Mucosa of gallbladder (tissue), 1 donor: ENCODE measurements at places on chromosomes 7 and 10. TPM values are rescaled to one million over a fixed set of nuclear protein-coding genes. Genes with fewer than 3 reads are reported as not detected.

The UNCX gene
- not detected for total RNA-seq

DNA sequence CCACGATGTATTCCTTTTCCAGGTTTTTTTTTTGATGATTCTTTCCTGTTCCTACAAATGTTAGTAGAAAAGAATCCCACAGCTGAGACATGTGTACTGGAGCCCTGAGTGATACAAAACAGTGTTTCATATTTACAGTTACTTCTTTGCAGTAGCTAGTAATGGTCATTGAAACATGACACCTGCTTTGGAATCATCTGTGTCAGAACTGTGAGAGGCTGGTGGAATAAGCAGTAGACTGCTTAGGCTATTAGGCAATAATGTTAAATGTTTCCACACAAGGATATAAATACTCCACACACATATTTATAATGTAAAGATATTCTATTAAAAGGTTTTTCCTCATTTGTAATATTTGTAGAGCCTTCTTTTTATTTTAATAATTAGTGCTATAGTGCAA, 394.0 kb downstream of the THSD7A start:
- DNase-seq = no peak

- DNase-seq = no peak
Measured at GRCh38 chr7:84705706-84706105, 481.1 kb downstream of the SEMA3D start.

DNA sequence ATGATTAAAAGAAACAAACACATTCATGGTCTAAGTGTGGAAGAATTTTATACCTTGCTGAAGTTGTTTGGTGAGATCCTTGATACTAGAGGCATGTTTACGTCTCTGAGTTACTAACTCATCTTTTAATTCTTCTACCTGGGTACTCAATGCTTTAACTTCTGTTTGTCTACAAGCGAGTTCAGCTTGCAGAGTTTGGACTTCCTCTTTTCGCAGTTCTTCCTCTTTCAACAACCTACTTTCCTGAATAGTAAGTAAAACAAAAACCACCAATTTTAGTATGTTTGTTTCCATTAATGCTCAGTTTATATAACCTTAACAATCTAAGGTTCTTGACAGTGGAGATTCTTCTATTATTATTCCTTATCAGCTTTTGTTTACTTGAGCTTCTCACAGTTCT, 42.9 kb downstream of the CCDC186 start:
- no peak for DNase-seq

The NKX6-2 gene
- not detected for total RNA-seq

DNA sequence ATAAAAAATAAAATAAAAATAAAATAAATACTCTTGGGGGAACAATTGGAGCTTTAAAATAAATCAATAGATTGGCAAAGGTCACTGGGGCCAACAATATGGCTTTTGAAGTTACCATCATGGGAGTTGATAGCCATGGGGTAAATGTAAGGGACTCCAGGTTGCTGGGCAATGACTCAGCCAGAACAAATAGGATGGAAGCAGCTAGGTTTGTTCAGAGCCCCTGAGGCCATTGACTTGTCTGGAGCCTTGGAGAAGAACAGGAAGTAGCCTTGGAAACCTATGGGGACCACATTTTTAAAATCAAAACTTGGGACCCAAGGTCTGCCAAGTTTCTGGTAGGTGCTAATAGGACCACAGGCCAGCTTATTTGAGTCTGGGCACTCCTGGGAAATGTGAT, 20.2 kb upstream of the FRA10AC1 start:
- DNase-seq = no peak

The MIOS gene
- total RNA-seq = 30.2 TPM

GRCh38 chr10:85849315-85849714, 517.3 kb downstream of the GRID1 start:
- no peak for DNase-seq

- DNase-seq = no peak
Measured at GRCh38 chr7:137462074-137462715, 118.7 kb upstream of the PTN start.

GRCh38 chr7:140294454-140294853, 103.9 kb downstream of the SLC37A3 start:
- no peak for DNase-seq

The ARHGAP22 gene
- 8.8 TPM for total RNA-seq
